Common myeloid progenitor, CD34-positive (primary cell): ENCODE measurements at places on chromosomes 12 and 14.

- DNase-seq, result no peak
Measured at GRCh38 chr12:87801860-87802720, 227.1 kb downstream of the C12orf50 start.

GRCh38 chr12:107564946-107565345, 120.7 kb upstream of the PWP1 start:
- peak; percentile 5 for DNase-seq

- no peak for DNase-seq
Measured at GRCh38 chr14:57150449-57150848, 118.3 kb downstream of the EXOC5 start.

- DNase-seq, result no peak
Measured at GRCh38 chr14:24940213-24940783, 109.6 kb downstream of the STXBP6 start.

- no peak for DNase-seq
Measured at GRCh38 chr12:120365675-120366340, 3.2 kb downstream of the MSI1 start.

DNA sequence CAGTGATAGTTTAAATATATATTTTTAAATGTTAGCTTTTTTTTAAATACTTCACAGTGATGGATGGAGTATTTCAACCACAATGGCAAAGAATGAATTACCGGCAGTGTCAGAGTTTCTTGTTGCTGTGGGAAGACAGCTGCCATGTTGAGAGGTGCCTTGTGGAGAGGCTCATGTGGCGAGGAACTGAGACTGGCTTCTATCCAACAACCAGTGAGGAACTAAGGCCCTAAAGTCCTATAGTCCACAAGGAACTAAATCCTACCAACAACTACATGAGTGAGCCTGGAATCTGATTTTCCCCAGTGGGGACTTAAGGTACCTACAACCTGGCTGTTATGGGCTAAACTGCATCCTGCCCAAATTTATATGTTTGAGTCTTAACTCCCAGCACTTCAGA, 220.2 kb upstream of the PLEKHG7 start:
- DNase-seq, result no peak

- no peak for DNase-seq
Measured at GRCh38 chr12:116539361-116539771, 19.8 kb upstream of the MAP1LC3B2 start.

- DNase-seq, result no peak
Measured at GRCh38 chr12:58309806-58310205, 368.4 kb downstream of the ATP23 start.

- no peak for DNase-seq
Measured at GRCh38 chr12:122999196-122999946, 18.9 kb downstream of the ARL6IP4 start.

GRCh38 chr14:68214431-68214830, 394.9 kb downstream of the RAD51B start:
- DNase-seq, result no peak

DNA sequence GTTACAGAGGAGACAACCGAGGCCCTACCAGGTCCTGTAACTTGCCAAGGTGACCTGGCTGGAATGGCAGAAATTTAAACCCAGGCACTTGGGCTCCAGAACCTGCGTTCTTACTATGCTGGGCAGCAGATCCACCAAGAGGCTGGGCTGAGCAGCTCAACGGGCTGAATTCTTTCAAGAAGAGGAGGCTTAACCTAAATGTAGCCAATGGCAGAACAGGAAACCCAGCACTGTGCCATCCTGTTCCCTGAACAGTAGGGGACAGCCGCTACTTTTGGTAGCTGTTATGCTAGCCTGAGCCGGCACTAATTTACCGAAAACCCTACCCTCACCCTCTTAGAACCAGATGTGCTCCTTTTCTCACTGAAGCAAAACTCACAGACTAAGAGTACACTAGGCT, 86.1 kb downstream of the ACTN1 start:
- no peak for DNase-seq

- no peak for DNase-seq
Measured at GRCh38 chr14:33375786-33376185, 437.1 kb downstream of the NPAS3 start.

- no peak for DNase-seq
Measured at GRCh38 chr12:94812345-94812744, 162.0 kb upstream of the TMCC3 start.

DNA sequence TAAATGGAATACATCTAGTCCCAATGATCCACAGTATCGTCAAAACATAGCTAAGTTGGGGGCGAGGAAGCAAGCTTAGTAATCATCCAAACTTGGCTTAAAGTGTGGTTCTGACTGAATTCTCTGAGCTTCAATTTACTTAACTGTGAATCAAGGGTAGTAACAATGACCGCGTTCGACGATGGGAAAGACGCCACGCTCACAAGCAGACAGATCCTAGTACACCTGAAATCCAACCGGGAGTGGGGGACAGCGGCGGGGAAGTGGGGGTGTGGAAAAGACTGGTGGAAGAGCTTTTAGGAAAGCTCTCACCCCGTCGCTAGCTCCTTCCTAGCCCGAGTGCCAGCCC, 433 bp downstream of the COX16 start:
- no peak for DNase-seq

GRCh38 chr14:20429801-20430669, 5.9 kb downstream of the KLHL33 start:
- peak; percentile 14 for DNase-seq

GRCh38 chr12:100142851-100143559, at the start of gene BLTP3B:
BLTP3B (minus strand) TSS chr12:100142874; CDS start chr12:100142635, 239 bp downstream.
- peak; percentile 92 for DNase-seq

- no peak for DNase-seq
Measured at GRCh38 chr12:50394469-50395029, 1.9 kb downstream of the FAM186A start.

- DNase-seq, result no peak
Measured at GRCh38 chr12:28104316-28104715, 85.9 kb upstream of the CCDC91 start.

DNA sequence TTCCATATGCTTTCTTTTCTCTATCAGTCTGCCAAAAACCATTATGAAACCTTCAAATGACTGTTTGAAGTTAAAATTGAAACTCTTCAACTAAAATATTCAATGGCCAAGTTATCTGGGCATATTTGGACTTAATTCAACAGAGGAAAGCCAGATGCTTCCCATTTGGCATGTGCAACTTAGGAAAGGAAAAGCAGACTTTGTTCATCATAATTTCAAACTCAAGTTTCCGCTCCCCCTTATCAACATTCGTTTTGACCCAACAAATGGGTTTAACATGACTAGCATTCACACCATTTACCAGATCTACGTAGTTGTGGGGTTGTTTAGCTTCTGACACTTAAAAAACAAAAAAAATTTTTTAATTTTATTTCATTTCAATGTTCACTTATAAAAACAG, 75.7 kb downstream of the PLEKHG7 start:
- DNase-seq, result no peak

GRCh38 chr14:50069325-50069724, 47.0 kb downstream of the VCPKMT start:
- DNase-seq, result no peak

DNA sequence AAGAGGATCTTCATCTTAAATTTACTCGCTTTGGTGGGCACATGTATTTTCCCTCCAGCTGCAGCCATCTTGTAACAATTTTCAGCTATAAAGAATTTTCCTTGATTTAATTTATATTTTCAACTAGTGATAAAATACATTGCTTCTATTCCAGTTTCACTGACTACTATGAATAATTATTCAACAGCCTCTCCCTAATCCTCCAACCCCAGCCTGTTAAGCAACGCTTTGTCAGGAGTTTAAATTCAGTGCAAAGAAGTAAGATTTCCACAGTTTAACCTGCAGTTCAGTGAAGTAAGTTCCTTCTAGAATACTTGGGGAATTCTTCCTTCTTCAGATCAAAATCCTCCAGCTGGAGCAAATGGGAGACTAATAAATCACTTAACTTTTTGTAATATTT, 180.2 kb downstream of the MSRB3 start:
- no peak for DNase-seq

GRCh38 chr14:95174184-95174792, 17.0 kb upstream of the DICER1 start:
- no peak for DNase-seq

- no peak for DNase-seq
Measured at GRCh38 chr14:51674294-51675002, 22.7 kb downstream of the FRMD6 start.
